ENCODE measurements at places on chromosomes 5 and 9. TPM values are rescaled to one million over a fixed set of nuclear protein-coding genes. Genes with fewer than 3 reads are reported as not detected.
A peak's percentile ranks its signal among the peaks of the same experiment; 100 is the strongest.

The MORN5 gene
- total RNA-seq: not detected

The FOXD4L3 gene
- total RNA-seq: not detected

The OR1B1 gene
- total RNA-seq: not detected

The GRXCR2 gene
- not detected for total RNA-seq

The CDC20B gene
- not detected for total RNA-seq

The NUTM2F gene
- not detected for total RNA-seq

The ZDHHC11B gene
- total RNA-seq: 5.1 TPM

GRCh38 chr5:74579215-74579614 lies 61.3 kb downstream of the ENC1 start:
- no peak for DNase-seq

DNA sequence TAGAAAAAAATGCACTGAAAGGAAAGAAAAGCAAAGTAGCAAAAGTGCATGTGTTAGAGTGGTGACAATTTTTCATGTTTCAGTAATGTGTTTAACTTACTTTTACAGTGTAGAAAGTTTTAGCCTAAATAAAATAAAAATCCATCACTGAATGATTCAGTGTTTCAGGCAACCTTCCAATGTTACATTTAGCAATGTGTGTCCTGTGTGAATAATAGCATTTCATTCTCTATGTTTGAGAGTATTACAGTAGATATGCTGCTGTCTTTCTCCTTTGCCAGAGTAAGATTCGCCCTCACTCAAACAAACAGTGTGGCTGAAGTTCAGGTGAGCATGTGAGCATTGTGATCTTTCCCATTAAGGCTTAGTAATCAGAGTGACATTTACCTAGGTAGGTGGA lies 171.1 kb downstream of the TARS1 start:
- no peak for DNase-seq

DNA sequence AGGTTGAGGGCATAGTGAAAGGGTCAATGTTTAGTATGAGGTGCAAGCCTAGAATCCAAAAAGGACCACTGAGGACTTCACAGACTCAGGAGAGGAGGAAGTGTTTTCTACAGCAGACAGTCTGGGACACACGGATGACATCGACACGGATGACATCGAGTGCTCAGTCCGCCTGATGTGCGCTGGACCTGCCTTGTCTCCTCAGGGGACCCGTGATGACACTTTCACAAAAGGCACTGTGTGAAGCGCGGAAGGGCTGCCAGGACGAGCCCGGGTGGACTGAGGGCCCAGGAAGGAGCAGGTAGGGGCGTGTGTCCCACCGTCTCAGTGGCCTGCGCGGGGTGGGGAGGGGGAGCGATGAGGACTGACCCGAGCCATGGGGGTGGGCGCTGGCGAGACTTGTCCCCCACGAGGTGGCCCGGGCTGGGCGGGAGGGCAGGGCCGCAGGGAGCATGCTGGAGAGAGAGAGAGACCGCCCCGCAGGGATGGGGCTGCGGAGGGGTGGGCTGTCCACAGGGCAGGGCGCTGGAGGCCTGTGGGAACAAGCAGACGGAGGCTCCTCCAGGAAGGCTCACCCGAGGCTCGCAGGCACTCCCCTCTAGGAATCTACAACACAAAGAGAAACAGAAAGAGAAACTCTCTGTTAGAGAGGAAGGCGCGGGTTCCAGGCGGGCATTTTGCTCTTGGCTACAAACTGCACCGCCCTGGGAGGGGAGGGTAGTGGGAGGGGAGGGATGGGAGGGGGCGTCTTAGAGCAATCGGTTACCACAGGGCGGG lies 54.9 kb downstream of the USP20 start:
- DNase-seq: peak; percentile 41

- no peak for DNase-seq
These were observed 54.8 kb downstream of the IQGAP2 start for GRCh38 chr5:76457674-76458485.

DNA sequence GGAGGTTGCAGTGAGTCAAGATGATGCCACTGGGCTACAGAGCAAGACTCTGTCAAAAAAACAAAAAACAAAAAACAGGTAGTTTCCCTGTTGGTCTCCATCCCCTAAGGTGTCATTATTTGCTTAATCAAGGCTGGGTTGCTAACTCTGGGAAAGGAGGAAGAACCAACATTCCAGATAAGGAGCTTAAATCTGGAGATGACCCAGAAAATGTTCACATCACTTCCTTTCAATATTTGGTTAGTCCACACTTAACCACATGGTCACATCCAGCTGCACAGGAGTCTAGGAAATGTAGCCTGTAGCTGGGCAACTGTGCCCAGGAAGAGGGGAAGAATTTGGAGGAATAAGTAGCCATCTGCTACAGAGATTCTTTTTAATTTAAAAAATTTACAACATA lies 25.9 kb upstream of the MEGF9 start:
- DNase-seq: no peak

DNA sequence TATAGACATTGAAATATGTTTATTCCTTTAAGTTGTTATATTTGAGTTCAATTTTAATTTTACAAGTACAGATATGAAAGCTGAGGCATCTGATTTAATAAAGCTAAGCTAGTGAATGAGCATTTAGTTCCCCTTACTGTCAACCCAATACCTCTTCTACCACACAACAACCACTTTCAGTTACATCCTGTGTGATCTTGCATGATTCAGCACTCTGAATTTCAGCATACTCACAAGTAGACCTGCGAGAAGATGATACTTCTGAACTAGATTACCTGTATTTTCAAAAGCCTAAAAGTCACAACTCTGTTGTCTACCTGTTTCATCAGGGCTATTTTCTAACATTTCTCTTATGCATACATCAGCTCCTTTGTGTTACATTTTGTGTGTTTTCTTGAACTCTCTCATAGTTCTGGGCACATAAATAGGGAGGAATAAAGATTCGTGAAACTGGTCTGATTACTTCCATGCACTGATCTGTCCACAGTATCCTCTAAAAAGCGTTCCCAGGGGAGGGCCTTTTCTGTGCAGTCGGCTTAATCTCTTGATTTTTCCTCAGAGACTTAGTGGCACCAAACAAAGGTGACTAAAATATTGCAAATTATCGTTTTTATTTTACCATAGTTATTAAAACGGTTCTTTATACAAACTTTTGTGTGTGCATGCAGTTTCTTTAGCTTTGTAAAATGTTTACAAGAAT lies 2025.5 kb upstream of the NUDT12 start:
- no peak for DNase-seq

DNA sequence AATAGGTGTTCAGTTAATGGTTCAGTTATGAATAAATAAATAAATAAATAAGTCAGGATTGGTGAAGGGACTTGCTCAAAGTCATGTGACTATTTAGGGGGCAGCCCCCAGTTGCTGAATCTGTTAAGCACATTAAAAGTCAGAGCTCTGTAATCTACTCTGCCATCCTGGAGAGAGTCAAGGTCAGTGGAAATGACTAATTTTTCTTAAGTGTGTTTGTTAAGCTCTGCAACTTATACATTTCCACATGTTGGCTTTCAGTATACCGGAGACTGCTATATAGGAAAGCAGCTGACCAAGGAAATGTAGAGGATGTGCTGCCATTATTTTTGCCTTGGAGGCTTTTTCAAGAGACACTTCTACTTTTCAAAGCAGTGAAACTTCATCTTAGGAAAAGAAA lies 57.9 kb downstream of the KIAA1958 start:
- no peak for DNase-seq

DNA sequence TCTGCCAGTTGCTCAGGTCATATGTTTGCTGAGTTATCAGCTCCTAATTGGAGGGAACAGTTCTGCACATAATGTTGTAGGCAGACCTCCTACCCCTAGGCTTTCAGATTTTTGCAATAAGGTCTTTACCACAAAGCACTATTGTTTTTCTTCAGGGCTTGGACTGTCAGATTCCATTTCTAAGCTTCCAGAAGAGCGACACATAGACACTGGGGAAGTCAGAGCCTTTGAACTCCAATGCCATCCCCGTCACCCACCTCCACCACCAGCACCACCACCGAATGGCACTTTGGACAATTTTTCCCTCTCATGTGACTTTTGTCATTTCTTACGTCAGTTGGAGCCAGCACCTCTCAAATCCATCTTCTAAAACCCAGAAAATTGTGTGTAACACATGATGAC lies 28.3 kb upstream of the SPRY4 start:
- DNase-seq: no peak

- DNase-seq: no peak
These were observed 26.2 kb downstream of the GRIA1 start for GRCh38 chr5:153516504-153517240.

DNA sequence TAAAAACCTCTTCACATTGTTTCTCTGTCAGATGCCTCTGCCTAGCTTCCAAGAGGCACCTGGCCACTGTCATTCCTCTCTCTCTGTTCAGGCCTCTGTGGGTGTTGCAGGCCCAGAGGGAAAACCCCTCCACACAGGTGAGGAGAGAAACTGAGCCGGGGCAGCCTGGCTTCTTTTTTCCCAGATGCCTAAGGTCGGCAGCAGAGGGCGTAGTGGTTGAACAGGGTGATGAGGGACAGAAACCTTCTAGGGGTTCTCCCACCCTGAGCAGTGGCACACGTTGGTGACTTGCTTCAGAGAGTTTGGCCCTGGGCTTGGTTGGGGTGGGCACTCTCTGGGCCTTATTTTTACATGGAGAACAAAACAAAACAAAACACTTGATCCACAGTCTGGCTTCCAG lies 12.2 kb downstream of the IL9 start:
- no peak for DNase-seq

DNA sequence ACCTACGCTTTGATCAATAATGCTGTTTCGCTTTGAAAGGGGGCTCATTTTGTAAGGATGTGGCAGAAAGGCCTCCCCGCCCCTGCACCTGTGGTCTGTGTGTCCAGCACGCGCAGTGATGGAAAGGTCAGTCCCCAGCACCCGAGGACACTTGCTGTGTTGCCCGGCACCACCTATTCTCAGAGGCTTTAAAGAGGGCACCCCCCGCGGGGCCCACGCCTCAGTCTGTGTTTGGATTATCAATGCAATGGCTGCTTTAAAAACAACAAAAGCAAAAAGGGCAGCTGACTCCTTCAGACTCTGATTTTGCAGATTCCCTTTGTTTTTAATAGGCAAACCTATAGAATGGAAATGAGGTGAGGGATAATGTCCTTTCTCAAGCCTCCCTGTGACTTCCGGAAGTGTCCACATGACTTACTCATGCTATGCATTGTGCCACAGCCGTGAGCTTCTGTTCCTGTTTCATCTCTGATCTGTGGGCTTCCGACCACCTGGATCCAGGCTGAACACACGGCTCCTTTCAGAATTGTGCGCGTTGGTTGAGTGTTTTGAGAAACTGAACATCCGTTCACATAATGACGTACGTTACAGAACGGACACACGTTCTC lies 416.2 kb downstream of the IRX2 start:
- no peak for DNase-seq

GRCh38 chr9:36492865-36493264 lies 79.8 kb upstream of the MELK start:
- DNase-seq: no peak

DNA sequence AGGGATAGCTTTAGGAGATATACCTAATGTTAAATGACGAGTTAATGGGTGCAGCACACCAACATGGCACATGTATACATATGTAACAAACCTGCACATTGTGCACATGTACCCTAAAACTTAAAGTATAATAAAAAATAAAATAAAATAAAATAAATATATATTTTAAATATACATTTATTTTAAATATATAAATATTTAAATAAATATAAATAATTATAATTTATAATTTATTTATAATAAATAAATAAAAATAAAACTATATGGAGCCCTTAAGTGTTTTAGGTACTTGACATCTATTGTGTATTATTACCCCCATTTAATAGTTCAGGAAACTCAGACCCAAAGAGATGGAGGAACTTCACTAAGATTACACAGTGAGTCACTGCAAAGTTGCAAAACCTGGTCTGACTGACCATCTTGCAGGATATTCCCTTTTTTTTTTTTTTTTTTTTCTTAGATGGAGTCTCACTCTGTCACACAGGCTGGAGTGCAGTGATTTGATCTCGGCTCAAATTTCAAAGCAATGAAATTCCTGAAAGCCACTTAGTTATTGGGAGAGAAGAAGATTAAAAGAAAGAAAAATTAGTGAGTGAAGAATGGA lies 5.8 kb upstream of the C5orf52 start:
- no peak for DNase-seq

- no peak for DNase-seq
These were observed 133.0 kb upstream of the STK32A start for GRCh38 chr5:147101659-147102369.

DNA sequence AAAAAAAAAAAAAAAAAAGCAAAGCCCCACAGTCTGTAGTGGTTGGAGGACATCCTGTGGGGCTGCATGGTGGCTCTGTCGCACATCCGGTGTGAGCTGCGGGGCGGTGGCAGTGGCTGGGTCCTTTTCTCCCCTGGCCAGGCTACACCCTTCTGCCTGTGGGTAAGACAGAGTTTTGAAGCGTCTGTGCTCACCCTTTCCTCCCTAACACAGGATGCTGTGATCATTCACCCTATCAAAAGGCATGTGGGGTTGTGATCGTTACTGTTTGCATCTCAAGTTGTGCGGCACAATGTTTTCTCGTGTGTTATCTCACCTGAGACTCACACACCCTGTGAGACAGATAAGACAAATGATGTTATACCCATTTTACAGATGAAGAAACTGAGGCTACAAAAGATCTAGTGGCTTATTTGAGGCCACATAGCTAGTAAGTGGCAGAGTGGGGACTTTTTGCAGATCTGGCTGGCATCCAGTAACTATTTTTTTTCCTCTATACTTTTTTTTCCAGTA lies 17.5 kb downstream of the IRF1 start:
- DNase-seq: peak; percentile 94

GRCh38 chr5:167307042-167307441 lies 984.4 kb upstream of the WWC1 start:
- DNase-seq: no peak

GRCh38 chr9:91841591-91841990 lies 108.4 kb downstream of the ROR2 start:
- no peak for DNase-seq

DNA sequence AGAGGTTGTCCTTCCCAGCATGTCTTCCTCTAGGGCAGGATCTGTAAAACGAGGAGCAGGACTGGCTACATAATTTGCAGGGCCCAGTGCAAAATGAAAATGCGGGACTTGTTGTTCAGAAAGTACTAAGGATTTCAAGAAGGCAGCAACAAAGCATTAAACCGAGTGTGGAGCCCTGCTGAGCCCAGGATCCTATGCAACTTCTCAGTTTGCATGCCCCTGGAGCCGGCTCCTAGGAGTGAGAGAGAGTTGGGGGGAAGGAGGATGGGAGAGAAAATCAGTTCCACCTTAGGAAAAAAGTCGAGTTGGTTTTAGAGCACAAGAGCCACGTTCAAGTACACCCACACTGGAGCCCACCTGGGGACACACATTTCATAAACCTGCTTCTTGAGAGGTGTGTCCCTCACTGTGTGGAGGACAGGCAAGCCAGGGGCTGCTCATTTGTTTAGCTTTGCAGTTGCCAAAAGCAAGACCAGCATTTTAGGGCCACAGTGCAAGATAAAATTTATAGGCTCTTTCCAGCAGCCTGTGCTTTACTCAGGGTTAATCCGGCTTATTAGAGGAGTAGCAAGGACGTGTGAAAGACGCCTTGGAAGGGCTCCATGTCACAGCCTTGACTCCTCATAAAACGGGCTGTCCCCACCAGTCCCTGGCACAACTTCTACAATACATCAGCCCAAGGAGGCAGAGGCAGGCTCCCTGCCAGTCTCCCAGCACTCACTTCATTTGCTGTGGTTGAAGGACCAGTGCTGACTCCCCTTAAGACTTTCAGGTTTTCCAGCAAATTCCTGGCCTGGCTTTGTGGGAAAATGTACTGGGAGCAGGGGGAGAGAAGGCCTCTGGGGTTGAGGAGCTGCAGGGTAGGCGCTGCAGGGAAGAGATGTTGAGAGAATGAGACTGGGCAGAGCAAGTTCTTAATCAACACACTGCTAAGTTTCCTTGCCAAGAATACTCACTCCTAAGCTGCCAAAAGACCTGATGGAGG lies 159.7 kb upstream of the SEMA6A start:
- DNase-seq: no peak

- DNase-seq: no peak
These were observed 59.4 kb downstream of the DAP start for GRCh38 chr5:10701567-10702039.
